Cardiac fibroblast (primary cell): ENCODE measurements at places on chromosomes 7 and 10.
A peak's percentile ranks its signal among the peaks of the same experiment; 100 is the strongest.

- no peak for DNase-seq
These were observed 35.7 kb downstream of the PPP1R9A start for GRCh38 chr7:94943134-94943533.

- DNase-seq, result no peak
These were observed 13.8 kb upstream of the INPP5A start for GRCh38 chr10:132523561-132524442.

GRCh38 chr10:71985542-71986250, 21.5 kb downstream of the CHST3 start:
- peak; percentile 77 for DNase-seq

DNA sequence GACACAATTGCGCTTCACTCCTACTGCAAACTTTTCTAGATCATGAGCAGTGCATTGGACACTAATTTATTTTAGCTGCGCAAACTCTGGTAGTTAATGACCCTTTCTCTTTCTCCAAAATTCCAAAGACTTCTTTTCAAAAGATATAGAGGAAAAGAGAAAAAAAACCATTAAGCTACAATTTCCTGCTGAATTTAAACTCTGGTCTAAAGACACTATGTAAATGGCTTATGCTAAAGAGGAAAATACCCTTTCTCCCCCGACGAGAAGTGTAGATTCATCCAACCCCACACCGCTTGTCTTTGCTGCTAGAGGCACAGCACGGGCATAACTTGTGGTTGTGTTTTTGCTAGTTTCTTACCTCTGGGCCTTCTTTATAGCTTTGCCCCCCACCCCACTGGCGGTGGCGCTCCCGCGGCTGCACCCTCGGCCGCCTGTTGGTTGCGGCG, 84.1 kb downstream of the SNX10 start:
- DNase-seq, result no peak

- DNase-seq, result peak; percentile 59
These were observed 180.0 kb upstream of the BMPER start for GRCh38 chr7:33725111-33726025.

GRCh38 chr10:34730726-34731125, 84.4 kb downstream of the PARD3 start:
- no peak for DNase-seq

DNA sequence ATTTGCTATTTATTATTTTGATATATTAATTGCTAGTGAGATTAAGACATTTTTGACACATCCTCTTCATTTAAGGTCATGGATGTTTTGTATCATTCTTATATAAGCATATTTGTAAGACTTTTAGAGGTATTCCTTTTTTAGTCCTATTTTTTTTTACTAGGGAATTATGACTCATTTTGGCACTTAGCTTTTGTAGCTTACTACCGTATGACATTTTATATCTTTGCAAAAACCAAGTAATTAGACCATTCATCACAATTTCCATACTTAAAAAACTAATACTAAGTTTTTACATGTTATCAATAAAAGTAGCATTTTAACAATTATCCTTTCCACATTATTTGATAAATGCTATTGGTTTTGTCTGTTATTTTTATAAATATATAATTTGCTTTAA, 41.6 kb downstream of the BMPR1A start:
- DNase-seq, result peak; percentile 28

DNA sequence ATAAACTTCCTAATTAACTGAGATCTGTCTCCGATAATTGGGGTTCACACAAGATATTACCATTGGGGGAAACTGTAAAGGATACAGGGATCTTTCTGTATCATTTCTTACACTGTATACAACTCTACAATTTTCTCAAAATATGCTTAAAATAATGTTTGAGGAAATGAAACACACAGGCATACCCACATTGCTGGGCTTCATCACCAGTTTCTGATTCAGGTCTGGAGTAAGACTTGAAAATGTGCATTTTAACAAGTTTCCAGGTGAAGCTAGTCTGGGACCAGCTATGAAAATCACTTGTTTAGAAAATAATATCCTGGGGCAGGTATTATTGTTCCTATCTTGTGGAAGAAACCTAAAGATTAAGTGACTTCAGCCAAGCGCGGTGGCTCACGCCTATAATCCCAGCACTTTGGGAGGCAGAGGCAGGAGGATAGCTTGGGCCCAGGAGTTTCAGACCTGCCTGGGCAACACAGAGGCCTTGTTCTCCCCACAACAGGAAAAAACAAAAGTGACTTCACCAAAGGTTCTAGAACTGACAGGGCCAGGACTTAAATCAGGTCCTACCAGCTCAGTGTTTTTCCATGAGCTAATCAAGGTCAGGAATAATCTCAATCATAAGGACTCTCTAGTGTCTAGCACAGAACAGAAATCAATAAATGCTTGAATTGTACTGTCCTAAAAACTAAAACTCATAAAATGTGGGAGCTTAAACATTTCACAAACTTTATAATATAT, 12.6 kb downstream of the TOMM7 start:
- no peak for DNase-seq

GRCh38 chr7:82173400-82174021, 270.1 kb downstream of the CACNA2D1 start:
- no peak for DNase-seq

GRCh38 chr10:103512166-103512565, 18.7 kb downstream of the NEURL1 start:
- DNase-seq, result no peak
